ENCODE measurements at places on chromosomes 5 and 9.
A peak's percentile ranks its signal among the peaks of the same experiment; 100 is the strongest.

- no peak for DNase-seq
Observed at GRCh38 chr9:126233175-126233574, 93.5 kb upstream of the MVB12B start.

GRCh38 chr9:88777498-88778312 lies 213.6 kb upstream of the S1PR3 start:
- no peak for DNase-seq

DNA sequence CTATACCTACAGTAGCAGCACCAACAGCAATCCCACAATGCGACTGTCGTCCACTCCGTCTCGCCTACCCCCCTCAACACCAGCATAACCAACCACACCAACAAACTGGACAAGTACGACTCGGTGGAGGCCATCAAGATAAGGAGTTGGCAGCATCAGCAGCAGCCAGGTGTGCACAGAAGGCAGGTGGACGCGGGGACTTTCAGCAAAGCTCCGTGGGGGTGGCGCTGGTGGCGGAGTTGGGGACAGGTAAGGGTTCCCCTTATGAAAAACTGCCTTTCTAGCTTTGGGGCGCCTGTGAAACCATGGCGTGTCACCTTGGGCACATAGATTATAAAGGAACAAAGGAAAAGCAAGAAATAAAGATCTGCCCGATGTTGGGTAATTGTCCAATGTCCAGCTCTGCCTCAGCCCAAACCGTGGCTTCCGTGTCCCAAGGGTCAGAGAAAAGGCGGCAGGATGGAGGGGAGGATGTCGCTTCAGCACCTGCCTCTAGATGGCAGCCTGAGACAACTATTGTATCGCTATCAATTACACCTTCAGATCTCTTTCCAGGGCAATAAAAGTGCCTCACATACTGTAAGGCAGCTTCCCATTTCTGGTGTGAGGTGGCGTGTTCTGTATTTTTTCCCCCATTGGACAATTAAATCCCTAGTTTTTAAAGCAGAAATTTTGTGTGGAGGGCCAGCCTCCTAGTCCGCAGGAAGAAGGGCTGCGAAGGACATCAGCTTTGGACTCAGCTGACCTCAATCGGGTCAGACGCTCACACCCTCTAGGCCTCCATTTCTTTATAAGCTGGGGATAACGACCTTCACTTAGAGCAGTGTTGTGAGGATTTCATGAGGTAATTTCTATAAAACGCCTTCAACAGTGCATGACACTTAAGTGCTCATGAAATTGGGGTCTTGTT lies 58.8 kb downstream of the MTRR start:
- peak; percentile 90 for DNase-seq

DNA sequence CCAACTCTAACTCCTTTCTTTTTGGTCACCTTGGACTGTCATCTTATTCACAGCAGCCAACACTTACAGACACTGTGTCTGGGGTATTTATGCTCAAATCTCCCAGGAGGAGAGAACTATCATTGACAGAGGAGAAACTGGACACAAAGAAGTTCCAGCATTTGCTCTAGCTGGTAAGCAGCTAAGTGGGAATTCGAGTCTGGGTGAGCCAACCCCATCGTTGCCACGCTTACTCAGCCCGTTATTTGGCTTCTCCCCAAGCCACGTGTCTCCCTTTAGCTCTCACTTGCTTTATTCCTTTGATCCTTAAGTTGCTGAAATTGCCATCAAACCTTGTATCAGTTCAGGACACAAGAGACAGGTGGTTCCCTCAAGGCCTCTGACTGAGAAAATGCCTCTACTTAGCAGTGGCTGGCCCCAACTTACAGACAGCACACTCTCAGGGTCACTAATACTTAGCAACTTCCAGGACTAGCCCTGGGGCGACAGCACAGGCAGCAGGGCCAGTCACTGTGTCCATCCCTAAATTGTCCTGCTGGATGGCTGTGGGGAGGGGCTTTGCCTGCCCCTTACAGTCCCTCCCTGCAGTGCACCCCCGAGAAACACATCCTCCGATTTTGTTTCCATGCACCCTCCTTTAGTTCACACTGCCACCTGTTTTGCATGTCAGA lies 1.4 kb downstream of the SLC36A2 start:
- DNase-seq, result no peak

GRCh38 chr5:13212886-13213285 lies 731.6 kb downstream of the DNAH5 start:
- no peak for DNase-seq

DNA sequence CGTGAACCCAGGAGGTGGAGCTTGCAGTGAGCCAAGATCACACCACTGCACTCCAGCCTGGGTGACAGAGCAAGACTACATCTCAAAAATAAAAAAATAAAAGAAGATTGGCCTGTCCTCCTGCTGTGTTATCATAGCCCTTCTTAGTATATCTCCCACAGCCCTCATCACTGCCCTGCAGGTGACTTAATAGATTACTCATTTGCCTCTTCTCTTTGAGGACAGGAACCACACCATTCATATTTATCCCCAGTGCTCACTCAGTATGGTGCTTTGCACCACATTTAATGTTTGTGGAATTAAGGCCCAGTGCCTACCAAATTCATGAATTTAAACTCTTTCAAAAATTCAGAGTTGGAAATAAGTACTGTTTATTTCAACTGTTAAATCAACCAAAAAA lies 10.3 kb downstream of the IDNK start:
- DNase-seq, result no peak

DNA sequence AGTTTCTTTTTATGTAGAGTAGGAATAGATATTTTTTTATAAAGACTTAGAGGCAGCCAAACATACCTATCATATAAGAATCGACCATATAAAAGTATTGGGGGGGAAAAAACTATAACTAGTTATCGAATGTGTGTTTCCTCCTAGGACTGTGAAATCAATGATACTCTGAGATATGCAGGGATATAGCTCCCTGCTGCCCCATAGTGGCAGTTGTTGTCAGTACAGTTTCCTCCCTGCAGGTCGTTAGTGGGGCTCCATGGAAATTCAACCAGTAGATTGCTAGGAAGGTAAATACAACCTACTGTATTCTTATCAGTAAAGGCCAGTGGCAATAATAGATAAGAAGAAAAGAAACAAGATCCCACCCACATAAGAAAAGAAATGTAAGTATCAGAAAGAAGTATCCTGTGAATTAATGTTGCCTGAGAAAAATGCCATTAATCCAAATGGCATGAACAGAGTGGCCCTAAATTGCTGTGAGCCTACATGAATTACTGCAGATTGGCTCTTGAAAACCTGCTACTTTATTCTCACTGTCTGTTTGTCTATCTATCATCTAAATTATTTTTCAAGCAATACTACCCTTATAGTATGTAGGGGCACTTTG lies 136.9 kb upstream of the FBN2 start:
- no peak for DNase-seq

- DNase-seq, result no peak
Observed at GRCh38 chr9:93182572-93182971, 1.4 kb upstream of the WNK2 start.

DNA sequence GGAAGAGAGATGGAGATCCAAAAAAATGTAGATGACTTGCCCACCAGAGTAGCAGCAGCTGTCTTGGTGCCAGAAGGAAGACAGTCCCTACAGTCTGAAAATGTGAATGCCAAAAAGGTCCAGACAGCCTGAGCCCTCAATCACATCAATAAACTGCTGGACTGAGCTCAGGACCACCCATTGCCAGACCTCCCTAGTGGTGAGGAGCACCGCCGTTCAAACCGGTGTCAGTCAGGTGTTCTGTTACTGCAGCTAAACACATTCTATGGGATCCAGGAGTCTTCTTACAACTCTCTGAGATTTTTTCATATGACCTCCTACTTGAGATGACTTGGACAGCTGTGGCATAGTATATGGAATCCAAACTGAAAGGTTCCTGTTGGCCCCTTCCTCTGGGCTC lies 32.0 kb upstream of the OTP start:
- no peak for DNase-seq

DNA sequence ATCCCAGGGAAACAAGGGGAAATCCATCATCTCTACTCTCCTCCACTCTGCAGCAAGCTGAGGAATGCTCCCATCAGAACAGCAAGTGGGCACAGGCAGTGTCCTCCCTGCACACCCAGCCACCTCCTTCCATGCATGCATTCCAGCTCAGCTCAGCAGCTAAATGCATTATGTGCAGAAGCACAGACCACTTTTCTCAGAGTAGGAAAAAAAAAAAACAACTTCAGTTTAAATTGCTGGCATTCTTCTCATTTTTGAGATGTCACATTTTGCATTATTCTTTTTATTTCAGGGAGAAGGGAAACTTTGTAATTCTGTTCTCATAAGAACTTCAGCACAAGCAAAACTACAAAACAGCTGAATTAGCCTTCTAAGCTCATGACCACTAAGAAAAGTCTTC lies 312.2 kb downstream of the SEMA5A start:
- DNase-seq, result no peak

DNA sequence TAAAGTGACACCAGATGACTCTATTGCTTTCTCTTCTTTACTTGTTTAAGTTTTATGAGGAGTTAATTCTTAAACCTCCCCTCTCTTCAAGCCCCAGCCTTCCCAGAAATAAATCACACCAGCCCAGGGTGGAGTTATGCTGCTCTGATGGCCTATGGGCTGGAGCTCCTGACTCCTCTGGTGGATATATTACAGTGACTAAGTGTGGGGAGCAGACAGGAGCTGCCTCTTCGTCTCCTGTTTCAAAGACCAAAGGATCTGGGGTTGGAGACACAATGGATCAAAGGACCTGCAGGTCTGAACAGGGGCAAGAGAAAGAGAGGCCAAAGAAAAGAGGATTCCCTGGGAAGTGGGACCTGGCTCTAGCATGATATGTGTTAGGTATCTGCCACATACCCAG lies 312.0 kb upstream of the MSX2 start:
- no peak for DNase-seq

DNA sequence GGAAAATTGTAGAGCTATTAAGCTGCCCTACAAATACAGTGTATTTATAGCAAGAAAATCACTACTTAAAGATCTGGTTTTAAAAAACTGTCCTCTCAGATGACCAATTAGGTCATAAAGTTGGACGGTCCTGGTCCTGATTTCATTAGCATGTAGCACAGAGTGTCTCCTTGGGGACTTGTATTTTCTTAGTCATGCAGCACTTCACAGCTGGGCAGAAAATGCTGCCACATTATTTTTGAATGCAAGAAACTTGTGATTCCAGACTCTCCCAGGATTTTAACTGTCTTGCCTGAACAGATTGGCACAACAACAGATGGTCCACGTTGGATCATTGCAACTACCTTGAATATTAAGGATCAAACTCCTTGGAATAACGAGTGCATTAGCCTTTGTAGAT lies 348.1 kb upstream of the SGCD start:
- DNase-seq, result no peak

GRCh38 chr5:167710444-167711073 lies 580.9 kb upstream of the WWC1 start:
- DNase-seq, result no peak

- no peak for DNase-seq
Observed at GRCh38 chr9:135907006-135907430, 328 bp downstream of the CAMSAP1 start.

DNA sequence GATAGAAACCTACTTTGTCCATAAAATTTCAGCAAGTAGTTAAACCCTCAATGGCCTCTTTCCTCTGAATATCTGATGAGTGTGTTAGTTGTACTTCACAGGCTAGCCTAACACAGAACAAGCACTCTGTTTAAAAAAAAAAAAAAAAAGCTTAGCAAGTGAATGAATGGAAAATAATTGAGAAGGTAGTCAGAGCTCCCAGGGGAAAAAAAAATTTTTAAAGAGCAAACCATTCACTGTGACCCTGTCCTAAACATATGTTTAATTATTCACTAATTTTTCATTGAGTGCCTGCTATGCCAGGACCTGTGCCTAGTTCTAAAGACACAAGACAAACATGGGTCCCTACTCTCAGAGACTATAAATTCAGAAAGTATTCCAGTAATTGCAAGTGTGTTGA lies 69.3 kb downstream of the SH3RF2 start:
- DNase-seq, result no peak

DNA sequence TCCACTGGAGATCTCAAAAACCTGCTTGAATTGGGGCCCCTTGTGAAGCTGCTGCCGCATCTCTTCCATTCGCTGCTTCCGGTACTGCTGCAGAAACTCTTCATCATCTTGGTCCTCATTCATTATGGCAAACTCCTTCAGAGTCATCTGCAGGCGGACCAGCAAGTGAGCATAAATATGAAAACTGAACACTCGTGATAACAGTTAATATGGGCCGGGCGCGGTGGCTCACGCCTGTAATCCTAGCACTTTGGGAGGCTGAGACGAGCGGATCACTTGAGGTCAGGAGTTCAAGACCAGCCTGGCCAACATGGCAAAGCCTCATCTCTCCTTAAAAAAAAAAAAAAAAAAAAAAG lies 7.9 kb downstream of the PDCL start:
- no peak for DNase-seq

DNA sequence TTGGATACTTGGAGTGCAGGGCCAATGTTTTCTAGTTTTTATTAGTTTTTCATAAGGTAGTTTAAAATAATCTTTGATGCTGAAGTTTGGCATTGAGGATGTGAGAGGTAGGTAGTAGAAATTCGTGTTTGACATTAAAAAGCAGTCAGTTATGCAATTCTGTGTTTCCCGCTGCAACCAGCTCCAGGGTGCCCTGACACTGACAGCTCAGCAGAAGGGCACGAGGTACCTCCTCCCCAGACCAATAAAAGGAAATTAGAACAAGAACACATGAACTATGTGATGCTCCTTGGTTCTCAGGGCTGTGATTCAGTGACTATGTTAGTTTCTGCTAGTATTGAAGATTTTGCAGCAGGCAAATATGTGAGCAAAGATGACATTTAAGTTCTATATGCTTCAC lies 40.2 kb downstream of the NSUN2 start:
- no peak for DNase-seq
